ENCODE measurements at places on chromosomes 4 and X.

DNA sequence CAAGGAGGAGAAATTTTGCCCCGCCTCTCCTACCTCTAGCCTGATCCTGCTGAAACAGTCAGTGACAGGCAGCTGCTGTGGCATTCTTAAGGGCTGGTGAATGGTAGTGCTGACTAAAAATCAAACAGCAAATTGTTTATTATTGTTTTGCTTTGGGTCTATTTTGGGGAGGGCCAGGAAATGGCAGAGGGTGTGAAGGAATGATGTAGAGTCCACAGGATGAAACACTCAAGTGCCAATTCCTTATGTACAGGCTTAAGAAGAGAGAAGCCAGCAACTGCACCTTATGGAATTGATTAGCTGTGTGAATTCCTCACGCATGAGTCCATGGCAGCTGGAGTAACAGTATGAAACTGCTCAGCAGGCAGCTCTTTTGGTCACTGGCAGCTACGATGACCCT is 39.7 kb downstream of the VEGFC start:
- DNase-seq = no peak
- no peaks in the 10 kb centered on the region for H3K36me3 ChIP-seq
- peaks cover 14% of the 10 kb centered on the region for H3K4me1 ChIP-seq
- H3K27me3 ChIP-seq = no peaks in the 10 kb centered on the region
- H3K27ac ChIP-seq = peak overlapping the region; percentile 61

DNA sequence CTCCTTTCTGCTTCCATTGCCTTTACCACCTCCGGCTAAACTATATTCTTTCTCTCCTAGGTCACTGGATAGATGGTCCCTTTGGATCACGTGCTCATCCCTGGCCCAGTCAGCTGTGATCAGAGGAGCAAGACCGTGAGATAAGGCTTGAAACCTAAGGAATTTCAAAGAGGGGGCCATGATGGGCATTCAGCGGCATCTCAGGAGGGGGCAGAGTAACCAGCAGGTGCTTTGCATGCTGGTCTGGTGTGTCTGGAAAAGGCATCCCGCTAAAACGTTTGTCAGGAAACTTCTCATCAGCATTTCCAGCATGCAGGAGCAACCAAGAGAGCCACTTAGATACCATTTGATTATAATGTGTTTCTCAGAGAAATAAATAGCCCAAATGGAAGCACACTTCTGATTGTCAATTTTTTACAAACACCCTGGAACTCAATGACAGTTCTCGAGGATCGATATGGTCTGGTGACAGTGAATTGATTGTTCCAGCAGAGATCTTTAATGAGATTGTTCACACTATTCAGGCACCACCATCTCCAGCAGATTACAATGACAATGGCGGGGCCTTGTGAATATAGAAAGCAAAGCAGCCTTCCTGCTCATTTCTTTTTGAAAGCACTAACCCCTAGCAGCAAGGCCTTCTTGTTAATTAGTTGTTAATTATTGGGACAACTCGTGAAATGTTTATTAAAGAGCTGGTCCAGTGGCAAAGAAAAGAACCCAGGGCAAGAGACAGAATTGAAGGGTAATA is 327.1 kb downstream of the PTTG2 start:
- no peaks in the 10 kb centered on the region for H3K27me3 ChIP-seq
- H3K36me3 ChIP-seq = no peaks in the 10 kb centered on the region
- H3K4me3 ChIP-seq = no peak overlapping the region
- H3K27ac ChIP-seq = no peak overlapping the region
- no peaks in the 10 kb centered on the region for H3K4me1 ChIP-seq

GRCh38 chrX:113741744-113742143 is 842.1 kb upstream of the HTR2C start:
- DNase-seq = no peak
- H3K36me3 ChIP-seq = no peaks in the 10 kb centered on the region
- no peaks in the 10 kb centered on the region for H3K4me1 ChIP-seq
- no peak overlapping the region for H3K4me3 ChIP-seq
- H3K27me3 ChIP-seq = no peaks in the 10 kb centered on the region
- no peak overlapping the region for H3K27ac ChIP-seq

GRCh38 chr4:100466501-100466900 is 51.3 kb downstream of the EMCN start:
- H3K27ac ChIP-seq = no peak overlapping the region
- DNase-seq = no peak
- H3K4me3 ChIP-seq = no peak overlapping the region
- H3K4me1 ChIP-seq = no peaks in the 10 kb centered on the region
- H3K36me3 ChIP-seq = no peaks in the 10 kb centered on the region

- no peak for DNase-seq
- H3K36me3 ChIP-seq = no peaks in the 10 kb centered on the region
- no peak overlapping the region for H3K4me3 ChIP-seq
- no peaks in the 10 kb centered on the region for H3K27me3 ChIP-seq
- no peak overlapping the region for H3K27ac ChIP-seq
- no peaks in the 10 kb centered on the region for H3K4me1 ChIP-seq
Measured at GRCh38 chr4:93710101-93710846, 118.3 kb upstream of the ATOH1 start.

DNA sequence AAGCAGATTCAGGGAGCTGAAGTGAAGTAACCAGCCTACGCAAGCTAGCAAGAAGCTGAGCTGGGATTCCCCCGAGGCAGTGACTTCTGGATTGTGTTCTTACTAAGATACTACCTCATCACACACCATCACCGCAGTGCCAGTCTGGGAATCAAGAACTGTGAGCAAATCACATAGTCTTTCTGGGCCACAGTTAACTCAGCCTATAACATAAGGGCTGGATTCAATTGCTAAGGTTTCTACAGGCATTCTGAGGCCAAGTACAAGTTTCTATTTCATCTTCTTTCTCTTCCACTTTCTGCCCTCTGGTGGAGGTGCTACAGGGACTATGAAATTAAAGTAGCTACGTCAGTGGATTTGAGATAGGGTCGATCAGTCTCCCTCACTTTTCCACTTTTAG is 1.4 kb upstream of the CORIN start:
- H3K4me1 ChIP-seq = peaks cover 15% of the 10 kb centered on the region
- peaks cover 6% of the 10 kb centered on the region for H3K27me3 ChIP-seq
- no peak overlapping the region for H3K4me3 ChIP-seq
- DNase-seq = no peak
- no peak overlapping the region for H3K27ac ChIP-seq

DNA sequence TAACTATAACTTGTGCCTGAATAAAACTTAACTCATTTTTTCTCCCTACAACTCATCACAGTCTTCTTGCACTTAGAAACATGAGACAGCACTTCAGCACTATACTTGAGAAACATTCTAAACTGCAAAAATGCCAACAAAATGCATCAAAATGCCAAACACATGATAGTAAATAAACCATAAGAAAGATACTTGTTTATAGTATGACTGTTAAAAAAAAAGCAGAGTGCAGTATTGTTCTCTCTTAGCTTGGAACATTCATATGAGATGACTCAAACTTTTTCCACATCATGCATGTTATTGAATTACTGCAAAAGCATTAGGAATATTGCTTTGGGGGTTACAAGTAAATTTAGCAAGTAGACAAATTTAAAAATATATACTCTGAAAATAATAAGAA is 135.7 kb upstream of the ANXA10 start:
- H3K27ac ChIP-seq = no peak overlapping the region
- no peaks in the 10 kb centered on the region for H3K36me3 ChIP-seq
- H3K4me1 ChIP-seq = no peaks in the 10 kb centered on the region
- no peak overlapping the region for H3K4me3 ChIP-seq

- DNase-seq = no peak
- no peaks in the 10 kb centered on the region for H3K27me3 ChIP-seq
- H3K27ac ChIP-seq = no peak overlapping the region
- H3K4me1 ChIP-seq = no peaks in the 10 kb centered on the region
Measured at GRCh38 chrX:70444946-70445656, 466 bp downstream of the DLG3 start.

DNA sequence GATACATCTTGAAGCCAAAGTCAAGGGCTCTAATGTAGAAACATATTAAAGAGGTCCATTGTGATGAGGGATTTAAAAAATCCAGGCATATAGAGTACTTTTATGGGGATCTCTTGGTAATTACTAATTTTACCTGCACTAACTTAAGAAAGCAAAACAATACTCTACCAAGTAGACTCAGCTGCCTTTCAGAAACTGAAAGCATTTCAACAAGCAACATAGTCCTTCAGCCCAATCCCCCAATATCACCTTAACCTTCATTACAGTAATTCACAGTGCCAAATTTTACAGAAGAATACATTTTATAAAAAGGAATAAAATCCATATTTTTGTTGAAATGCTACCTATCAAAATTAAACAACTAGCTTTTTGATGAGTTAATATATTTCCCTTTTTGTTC is 422.9 kb downstream of the DTHD1 start:
- H3K36me3 ChIP-seq = no peaks in the 10 kb centered on the region
- H3K4me1 ChIP-seq = no peaks in the 10 kb centered on the region
- no peak overlapping the region for H3K27ac ChIP-seq
- no peak for DNase-seq

- H3K36me3 ChIP-seq = no peaks in the 10 kb centered on the region
- no peak for DNase-seq
- no peaks in the 10 kb centered on the region for H3K4me1 ChIP-seq
- H3K27ac ChIP-seq = no peak overlapping the region
Measured at GRCh38 chrX:77442728-77443127, 4.5 kb upstream of the FGF16 start.

GRCh38 chr4:116066711-116067245 is 953.4 kb upstream of the NDST4 start:
- DNase-seq = no peak
- H3K36me3 ChIP-seq = no peaks in the 10 kb centered on the region
- H3K27ac ChIP-seq = no peak overlapping the region
- no peaks in the 10 kb centered on the region for H3K4me1 ChIP-seq
- no peak overlapping the region for H3K4me3 ChIP-seq
- H3K27me3 ChIP-seq = no peaks in the 10 kb centered on the region

GRCh38 chr4:71304289-71304850 is 34.5 kb upstream of the SLC4A4 start:
- H3K4me3 ChIP-seq = no peak overlapping the region
- H3K27me3 ChIP-seq = no peaks in the 10 kb centered on the region
- no peaks in the 10 kb centered on the region for H3K4me1 ChIP-seq
- H3K36me3 ChIP-seq = no peaks in the 10 kb centered on the region

- H3K27me3 ChIP-seq = peaks cover 6% of the 10 kb centered on the region
- no peak for DNase-seq
- peaks cover 3% of the 10 kb centered on the region for H3K4me1 ChIP-seq
- no peak overlapping the region for H3K4me3 ChIP-seq
- no peak overlapping the region for H3K27ac ChIP-seq
Measured at GRCh38 chr4:110610940-110611831, 11.7 kb downstream of the PITX2 start.

DNA sequence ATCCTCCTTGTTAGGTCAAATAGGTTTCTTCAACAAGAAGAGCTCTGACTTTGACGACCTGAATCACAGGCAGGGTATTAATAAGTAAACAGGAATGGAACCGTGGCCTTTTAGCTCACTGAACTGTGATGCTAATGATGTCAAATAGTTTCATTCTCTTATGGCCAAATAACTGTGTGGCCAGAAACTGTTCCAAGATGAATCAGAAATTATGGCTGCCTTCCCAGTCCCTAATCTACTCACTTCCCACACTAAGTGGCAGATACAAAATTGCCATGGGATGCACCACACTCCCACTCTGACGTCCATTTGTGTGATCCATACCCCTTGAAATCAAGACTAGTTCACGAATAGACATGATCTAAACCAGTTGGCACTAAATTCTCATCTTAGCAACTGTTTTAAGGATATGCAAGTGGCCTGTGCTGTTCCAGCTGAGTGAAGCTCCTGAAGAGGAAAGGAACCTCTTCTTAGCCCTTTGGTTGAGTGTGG is 455.4 kb downstream of the IL15 start:
- peak overlapping the region; percentile 66 for H3K27ac ChIP-seq
- no peaks in the 10 kb centered on the region for H3K4me1 ChIP-seq
- no peaks in the 10 kb centered on the region for H3K36me3 ChIP-seq
- H3K27me3 ChIP-seq = no peaks in the 10 kb centered on the region
- no peak overlapping the region for H3K4me3 ChIP-seq
- no peak for DNase-seq

DNA sequence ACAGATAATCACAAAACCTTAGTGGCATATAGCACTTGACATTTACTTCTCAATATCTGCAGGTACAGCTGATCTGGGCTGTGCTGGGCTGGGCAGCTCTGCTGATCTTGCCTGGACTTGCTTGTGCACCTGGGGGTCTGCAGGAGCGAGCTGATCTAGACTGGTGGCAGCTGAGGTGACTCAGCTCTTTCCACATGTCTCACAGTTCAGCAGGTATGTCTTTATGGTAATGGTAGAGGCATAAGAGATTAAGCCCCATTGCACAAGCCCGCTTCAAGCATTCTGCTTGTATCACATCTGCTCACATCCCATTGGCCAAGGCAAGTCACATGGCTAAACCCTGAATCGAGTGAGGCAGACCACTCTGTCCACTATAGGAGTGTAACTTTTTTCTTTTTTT is 506.7 kb downstream of the BCOR start:
- no peaks in the 10 kb centered on the region for H3K4me1 ChIP-seq
- no peak overlapping the region for H3K4me3 ChIP-seq
- no peak overlapping the region for H3K27ac ChIP-seq
- H3K36me3 ChIP-seq = no peaks in the 10 kb centered on the region
- H3K27me3 ChIP-seq = no peaks in the 10 kb centered on the region
- no peak for DNase-seq

DNA sequence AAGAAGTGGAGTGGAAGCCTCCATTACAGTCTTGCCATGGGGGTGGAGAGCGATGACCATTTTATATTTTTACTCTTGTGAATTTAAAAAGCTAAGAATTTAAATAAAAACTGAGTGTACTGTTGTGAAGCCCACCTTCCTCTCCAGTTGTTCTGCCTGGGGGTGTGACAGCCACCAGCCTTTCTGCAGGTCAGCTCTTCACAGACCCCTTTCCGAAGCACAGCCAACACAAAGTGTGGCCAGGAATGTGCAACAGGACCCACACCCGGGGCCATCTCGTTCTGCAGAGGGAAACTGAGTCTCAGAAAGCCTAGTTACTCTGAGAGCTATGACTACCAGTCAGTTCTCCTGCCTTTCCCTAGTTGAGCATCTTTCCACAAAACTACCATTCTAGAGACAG is 1.4 kb downstream of the GRPEL1 start:
- H3K4me1 ChIP-seq = peaks cover 23% of the 10 kb centered on the region
- no peak for DNase-seq
- peak overlapping the region; percentile 84 for H3K4me3 ChIP-seq
- peak overlapping the region; percentile 93 for H3K27ac ChIP-seq

- no peaks in the 10 kb centered on the region for H3K27me3 ChIP-seq
- no peaks in the 10 kb centered on the region for H3K36me3 ChIP-seq
- H3K4me1 ChIP-seq = no peaks in the 10 kb centered on the region
- H3K27ac ChIP-seq = no peak overlapping the region
Measured at GRCh38 chr4:54074381-54074780, 10.0 kb upstream of the CHIC2 start.

Measured in psoas muscle (tissue), 8 donors.